ENCODE measurements at places on chromosomes 5 and 9.

GRCh38 chr5:111043712-111044506 is 27.6 kb upstream of the TSLP start:
- no peak for DNase-seq

DNA sequence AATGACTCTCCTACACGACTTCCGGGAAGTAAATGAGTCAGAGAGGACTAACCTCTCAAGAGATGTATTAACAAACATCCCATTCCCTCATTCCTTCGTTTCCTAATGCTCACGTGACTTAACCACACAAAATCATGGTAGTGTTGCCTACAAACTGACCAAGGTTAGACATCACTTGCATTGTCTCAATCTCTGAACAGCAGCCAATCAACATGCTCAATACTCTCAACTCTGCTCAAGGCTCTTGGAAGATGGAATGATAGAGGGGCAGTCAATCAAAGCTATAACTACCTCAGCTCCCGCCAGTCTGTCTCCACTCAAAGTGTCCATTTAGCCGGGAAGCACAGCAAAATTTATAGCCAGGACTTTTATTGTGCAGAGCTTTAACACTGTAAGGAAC is 143.8 kb upstream of the PIK3R1 start:
- no peak for DNase-seq

GRCh38 chr5:74608736-74609601 is 31.6 kb downstream of the ENC1 start:
- DNase-seq: no peak

DNA sequence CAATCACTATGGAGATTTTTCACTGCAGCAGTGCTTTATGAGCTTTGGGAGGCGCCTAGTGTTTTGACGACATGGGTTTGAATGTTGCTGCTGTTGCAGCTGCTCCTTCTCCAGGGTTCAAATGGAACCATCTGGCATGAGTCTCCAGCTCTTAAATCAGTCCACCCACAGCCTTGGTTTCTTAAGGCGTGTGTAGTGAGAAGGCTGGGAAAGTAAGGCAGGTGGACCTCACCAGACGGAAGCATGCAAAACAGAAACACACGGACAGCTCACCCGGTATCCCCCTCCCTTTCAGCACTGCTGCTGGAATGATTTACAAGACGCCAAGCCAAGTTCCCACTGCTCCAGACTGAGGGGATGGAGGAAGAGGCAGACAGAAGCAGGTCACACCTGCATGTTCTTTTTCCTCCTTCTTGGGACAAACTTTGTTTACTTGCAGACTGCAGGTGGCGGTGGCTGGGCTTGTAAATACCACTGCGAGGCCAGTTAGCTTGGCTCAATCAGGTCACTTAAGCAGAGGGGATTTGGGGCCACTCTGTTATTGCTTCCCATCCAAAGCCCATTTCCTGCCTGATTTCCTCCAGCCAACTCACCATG is 47.4 kb downstream of the ADAM19 start:
- DNase-seq: no peak

- DNase-seq: no peak
These were observed 60.9 kb upstream of the CHD1 start for GRCh38 chr5:98989727-98990126.

DNA sequence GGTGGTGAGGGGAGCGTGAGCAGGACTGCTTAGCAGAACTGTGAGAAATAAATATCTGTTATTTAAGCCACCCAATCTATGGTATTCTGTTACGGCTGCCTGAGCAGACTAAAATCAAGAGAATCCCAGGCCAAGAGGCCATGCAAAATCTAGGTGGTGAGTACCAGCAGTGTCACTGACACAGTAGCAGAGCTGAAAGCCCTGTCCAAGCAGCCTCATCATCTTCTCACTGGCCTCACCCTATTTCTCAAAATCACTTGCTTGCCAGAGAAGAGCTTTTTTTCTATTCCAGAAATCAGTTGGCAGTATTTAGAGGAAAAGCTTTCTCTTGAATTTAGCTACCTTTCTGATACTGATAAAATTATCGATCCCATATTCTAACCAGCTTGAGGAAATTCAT is 68.0 kb downstream of the RETREG1 start:
- no peak for DNase-seq

DNA sequence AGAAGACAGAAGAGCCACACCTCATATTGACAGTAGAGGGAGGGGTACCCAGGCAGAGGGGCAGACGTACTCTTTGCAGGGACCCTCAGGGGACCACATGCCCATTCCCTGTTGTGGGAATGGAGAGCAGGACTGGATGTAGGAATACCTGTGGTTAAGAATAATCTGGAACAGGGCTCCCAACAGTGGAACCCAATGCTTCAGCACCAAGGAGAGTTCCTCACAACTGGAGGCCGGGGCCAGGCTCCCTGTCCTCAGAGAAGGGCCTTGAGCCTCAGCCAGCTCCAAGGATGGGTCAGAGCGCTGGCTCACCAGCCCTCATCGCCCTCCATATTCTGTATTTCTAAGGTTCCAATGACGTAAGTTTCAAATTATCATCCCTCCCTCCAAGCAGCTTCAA is 7.4 kb upstream of the SHC3 start:
- no peak for DNase-seq

DNA sequence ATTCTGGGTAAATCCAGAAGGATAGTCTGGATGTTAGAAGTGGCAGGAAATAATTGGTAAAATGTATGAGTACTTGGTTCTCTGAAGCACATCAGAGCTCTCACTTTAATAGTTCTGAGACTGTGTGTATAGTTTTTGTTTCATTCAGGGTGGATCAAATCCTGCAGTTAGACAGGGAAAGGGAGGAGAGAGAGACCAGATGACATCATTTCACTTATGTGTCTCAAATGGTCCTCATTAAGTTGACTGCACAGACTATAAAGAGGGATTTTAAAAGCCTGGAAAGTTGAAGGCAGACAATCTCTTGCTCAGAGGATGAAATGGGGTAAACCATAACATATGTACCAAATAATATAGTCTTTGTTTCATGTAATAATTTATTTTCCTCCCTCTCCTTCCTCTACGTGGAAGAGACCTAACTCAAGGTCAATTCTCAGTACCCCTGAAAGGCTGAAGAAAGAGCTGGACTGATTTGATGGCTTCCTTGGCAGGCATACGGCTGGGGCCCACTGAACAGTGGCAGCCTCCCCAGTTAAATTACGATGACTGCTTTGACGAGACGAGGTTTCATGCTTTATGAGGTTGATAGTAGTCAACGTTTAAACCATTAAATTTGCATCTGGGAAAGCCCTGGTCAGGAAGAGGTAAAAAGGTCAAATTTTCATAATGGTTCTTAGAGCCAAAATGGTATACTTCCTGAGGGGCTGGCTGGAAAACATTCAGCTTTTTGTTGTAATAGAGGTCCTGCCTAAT is 395.1 kb upstream of the RPS23 start:
- DNase-seq: no peak

DNA sequence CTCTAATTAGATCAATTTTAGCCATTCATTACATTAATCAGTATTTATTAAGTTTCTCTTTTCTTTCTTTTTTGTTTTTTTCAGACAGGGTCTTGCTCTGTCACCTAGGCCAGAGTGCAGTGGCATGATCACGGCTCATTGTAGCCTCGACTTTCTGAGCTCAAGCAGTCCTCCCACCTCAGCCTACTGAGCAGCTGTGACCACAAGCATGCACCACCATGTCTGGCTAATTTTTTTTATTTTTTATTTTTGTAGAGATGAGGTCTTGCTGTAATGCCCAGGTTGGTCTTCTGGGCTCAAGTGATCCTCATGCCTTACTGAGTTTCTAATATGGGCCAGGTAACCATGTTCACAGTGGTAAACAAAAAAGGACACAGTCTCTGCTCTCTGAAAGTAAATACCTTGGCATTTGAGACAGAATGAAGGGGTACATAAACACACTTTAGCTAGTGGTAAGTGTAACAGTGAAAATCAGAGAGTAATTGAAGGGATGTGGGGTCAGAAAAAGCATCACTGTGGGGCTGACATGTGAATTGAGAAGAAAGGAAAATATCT is 336.3 kb downstream of the ADGRV1 start:
- DNase-seq: no peak
